Lower leg skin (tissue), 4 donors: ENCODE measurements at places on chromosomes 7 and 10.

- DNase-seq = no peak
These were observed 203.2 kb upstream of the PPP2R2D start for GRCh38 chr10:131697476-131698128.

DNA sequence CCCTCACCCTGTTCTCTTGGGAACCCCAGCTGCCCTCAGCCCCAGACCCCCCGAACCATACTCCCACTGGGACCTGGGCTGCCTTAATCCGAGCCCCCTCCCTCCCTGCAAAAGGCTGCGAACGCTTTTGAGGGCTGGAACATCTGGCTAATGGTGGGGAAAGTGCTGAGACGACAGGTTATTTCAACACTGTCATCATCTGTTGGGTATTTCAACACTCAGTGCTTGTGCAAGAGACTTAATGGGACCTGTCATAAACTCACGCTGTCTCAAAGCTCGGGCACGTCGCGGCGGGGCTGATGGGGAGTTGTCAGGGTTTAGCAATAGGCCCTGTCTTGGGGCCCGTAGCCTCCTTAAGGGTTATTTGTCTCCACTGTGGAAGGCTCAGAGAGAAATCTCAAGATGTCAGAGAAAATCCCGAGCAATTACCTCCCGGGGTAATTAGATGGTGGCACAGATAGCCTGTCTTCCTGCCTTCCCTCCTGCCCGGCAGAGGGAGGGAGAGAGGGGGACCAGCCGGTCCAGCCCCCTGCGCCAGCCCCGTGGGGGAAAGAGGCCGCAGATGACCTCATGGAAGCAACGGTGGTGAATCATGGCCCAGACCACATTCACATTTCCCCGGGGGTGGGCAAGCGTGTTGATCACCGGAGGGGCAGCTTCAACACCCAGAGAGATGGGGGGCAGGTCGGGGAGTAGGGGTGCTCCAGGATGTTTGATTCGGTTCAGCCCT is 88.7 kb upstream of the MYL10 start:
- DNase-seq = peak; percentile 84

- DNase-seq = no peak
These were observed 98.3 kb downstream of the HBP1 start for GRCh38 chr7:107267138-107267537.

GRCh38 chr10:47322300-47323061 is at the start of gene GDF2:
TSS of gene GDF2 (plus strand) at chr10:47322454. CDS start at chr10:47322669, 215 bp downstream.
- DNase-seq = peak; percentile 83

GRCh38 chr7:130189343-130189742 is 15.9 kb downstream of the TMEM209 start:
- no peak for DNase-seq

- DNase-seq = peak; percentile 84
These were observed 92.6 kb downstream of the CHST15 start for GRCh38 chr10:124000792-124001201.

DNA sequence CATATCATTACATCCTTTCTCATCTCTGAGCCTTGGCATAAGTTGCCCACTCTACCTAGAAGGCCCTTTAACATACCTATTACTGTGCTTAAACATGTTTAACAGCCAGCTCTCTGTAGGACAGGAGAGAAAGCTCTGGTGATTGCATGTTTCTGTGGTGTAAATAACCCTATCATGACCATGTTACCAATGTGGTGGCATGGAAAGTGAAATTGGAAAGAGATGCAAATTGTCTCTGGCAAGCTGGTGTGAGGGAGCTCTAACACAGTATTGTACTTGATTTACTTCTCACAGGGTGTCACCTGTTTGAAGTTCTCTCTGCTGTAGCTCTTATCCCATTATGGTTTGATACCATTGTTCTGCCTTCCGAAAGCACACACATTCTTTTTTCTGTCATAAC is 231.8 kb upstream of the DKK1 start:
- no peak for DNase-seq

GRCh38 chr10:30842894-30843293 is 188.8 kb downstream of the ZNF438 start:
- no peak for DNase-seq

DNA sequence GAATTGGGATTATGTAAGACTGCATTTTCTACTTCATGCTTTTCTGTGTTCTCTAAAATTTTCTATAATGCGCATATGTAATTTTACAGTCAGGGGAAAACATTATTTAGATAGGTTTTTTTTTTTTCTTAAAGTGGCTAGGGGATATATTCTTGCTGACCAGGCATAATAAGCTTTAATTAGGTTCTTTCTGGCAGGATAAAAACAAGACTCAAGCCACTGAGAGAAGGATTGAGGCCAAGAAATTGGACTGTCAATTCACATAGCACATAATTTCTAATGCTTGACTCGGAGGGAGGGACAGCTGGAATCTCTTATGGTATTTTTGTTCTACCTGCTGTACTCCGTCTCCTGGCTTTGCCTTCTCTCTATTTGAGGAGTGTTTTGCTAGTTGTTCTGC is 119.8 kb upstream of the NPVF start:
- no peak for DNase-seq

GRCh38 chr10:89478739-89479654 is 56.4 kb downstream of the SLC16A12 start:
- no peak for DNase-seq

DNA sequence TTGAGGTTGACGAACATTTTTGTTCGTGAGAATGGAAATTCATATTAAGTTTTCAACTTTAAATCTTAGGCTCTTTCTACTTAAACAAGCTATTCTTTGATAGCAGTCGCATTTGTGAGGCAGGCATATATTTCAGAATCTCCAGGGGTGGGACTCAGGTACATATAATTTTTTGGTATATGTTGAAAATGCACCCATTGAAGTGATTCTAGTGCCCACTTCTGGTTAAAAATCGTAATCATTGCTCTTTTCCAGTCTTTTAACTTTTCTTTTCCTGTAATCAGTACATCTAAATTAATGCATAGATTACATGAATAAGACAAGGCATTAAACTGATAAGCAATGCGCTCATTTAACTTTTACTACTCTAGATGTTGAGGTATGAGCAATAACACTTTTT is 67.8 kb downstream of the ZNRF2 start:
- no peak for DNase-seq

GRCh38 chr10:9766762-9767161 is 1250.9 kb upstream of the CELF2 start:
- no peak for DNase-seq

GRCh38 chr7:141415999-141416398 is 135.2 kb upstream of the AGK start:
- DNase-seq = peak; percentile 15

- no peak for DNase-seq
These were observed 502.2 kb downstream of the PLXNA4 start for GRCh38 chr7:132073920-132074589.

DNA sequence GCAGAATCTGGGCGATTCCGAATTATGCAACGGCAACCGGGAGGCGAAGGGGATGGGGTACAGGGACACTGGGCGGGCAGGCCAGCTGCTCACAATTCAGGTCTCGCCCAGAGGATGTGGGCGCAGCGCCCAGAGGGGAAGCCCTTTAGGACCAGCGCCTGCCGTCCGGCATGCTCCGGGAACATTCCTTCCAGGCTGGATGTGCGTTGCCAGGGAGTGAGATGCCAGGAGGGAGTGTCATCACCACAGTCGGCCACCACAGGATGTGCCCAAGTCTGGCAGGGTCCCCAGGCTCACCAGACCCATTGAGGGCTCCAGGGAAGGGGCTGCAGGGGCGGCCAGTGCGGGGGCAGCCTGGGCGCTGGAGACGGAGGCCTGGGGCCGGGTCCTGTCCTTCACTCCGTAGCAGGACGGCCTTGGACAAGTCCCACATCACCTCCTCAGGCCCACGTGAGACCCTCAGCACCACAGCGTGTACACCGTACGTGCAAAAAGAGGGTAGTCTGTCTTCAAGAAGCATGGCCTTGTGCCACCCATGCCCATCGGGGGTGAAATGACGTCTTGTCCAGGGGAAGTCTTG is 63.9 kb downstream of the FOXL3 start:
- no peak for DNase-seq

- no peak for DNase-seq
These were observed 77.2 kb upstream of the PTPRZ1 start for GRCh38 chr7:121795736-121796135.

- DNase-seq = no peak
These were observed 81.4 kb upstream of the BMPER start for GRCh38 chr7:33823913-33824312.

GRCh38 chr10:5522913-5523560 is 1.7 kb upstream of the CALML3 start:
- DNase-seq = no peak

DNA sequence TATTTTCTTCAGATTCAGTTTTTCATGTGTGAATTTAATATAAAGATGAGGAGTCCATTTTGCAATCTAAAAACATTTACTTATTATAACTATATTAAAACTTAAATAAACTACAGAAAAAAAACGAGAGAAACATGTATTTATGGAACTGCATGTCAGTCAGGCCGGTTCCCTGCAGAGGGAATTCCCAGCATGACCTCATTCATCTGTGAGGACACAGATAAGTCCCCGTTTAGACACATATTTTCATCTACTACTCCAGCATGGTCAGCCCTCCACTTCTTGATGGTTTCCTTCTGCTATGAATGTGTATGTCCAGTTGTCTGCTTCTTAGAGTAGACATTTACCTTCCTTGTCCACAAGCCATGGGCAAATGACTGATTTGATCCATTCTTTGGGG is 339.1 kb downstream of the SEMA3D start:
- no peak for DNase-seq

DNA sequence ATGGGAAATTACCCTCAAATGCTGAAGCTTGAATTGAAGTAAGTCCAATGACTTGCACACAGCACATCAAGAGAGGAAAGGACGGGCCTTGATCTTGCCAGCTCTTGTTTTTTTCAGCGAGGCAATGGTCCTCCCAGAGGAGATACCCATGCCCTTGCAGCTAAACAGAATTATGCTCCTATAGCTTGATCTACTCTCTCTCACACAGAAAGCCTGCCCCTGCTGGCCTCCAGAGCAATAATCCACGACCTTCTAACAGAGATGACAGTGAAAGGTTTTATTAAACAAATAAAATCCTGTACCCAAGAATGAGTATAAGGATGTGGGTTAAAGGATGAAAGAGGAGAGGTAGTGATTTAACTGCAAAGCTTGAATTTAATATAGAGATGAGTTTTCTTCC is 268.0 kb downstream of the ADRA2A start:
- DNase-seq = no peak

- DNase-seq = no peak
These were observed 9.0 kb upstream of the GARS1 start for GRCh38 chr7:30585675-30586074.

DNA sequence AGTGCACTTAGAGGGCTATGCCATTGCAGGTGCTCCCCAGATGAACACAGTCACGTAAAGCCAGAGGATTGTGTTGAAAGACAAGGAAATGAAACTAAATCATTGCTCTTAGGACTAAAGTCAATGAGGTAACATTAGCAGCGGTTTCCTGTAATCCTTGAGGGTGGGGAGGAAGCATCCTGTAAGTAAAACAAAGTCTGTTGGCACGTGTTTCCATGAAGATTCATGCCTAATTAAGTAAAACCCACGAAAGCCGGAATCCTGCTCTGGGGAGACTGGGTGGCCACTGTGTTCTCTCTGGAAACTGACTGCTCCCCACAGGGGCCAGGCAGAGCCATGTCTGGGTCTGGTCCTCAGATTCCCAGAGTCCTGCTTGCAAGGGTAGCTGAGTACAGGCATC is 18.3 kb downstream of the STEAP1B start:
- no peak for DNase-seq

- DNase-seq = no peak
These were observed 26.6 kb upstream of the LIPN start for GRCh38 chr10:88733215-88733614.

GRCh38 chr10:2798336-2799022 is 268.9 kb upstream of the PFKP start:
- DNase-seq = no peak

DNA sequence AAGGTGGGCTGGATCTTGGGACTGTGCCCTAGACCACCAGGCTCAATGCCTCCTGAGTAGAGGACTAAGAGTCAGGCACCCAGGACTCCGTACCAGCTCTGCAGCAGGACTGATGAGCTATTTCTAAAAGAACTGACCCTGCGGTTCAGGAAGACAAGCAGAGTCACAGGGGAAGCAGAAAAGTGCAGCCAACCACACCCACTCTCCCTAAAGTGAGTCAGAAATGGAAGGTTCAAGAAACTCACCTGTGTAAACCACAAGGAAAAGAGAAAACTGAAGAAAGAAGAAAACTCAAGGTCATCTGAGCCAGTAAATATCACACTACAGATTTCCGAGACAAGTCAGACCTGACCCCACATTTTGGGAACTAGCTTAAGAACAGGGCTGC is 2.5 kb downstream of the PARP12 start:
- DNase-seq = no peak

GRCh38 chr7:16028103-16028502 is 341.6 kb upstream of the MEOX2 start:
- DNase-seq = peak; percentile 29

- DNase-seq = no peak
These were observed 101.5 kb downstream of the TRIL start for GRCh38 chr7:28856656-28857055.

DNA sequence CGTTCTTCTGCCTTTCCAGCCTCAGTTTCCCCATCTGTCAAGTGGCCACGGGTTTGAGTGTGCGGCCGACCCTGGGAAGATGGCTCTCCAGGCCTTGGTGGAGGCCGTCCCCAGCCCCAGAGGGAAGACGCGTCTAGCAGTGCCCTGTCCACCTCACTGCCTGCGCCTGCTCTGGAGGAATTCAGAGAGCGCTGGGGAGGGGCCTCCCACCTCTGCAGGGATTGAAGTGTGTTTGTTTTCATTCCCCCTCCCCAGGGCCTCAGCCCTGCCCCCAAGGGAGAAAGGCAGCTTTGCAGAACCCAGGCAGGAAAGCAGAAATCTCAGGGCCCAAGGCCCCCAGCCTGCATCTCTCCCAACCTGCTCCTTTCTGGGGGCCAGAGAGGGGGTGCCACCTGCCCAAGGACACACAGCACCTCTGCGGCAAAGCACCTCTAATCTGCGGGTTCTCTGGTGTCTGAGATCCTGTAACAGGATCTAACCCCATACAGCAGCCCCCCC is 91.0 kb downstream of the MICALL2 start:
- no peak for DNase-seq

DNA sequence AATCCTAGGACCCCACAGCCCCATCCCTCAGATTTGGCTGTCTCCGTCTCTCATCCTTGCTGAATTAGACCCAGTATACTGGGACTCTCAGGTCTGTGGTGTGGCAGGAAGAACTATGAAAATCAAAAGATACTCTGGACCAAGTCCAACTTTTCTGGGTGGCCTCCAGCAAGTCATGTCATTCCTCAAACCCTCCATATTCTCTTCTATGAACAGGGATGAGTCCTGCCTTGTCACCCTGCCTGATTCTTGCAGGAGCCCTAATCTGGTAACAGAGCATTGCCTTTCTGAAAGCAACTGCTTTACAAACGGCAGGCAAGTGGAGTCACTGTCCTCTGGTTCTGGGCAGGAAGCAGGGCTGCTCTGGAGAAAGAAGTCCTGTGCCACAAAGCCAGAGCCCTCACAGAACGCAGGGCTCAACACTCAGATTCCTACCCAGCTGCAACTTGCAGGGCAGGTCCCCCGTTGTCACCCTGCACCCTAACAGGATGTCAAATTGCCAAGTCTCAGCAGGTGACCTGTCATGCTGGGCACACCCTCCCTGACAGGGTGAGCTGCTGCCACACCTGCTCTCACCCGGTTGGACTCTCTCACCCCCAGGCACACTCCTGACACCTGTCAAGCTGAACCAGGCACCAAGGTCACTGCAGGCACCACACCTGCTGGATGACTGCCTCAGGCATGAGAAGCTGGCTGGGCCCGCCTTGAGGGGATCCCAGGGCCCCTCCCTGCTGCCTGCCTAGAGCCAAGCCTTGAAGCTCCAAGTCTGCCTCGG is 227.7 kb downstream of the KCNMA1 start:
- peak; percentile 24 for DNase-seq

GRCh38 chr7:43659549-43659896 is 69.8 kb downstream of the COA1 start:
- DNase-seq = no peak

GRCh38 chr10:13613519-13613918 is 26.8 kb downstream of the PRPF18 start:
- no peak for DNase-seq
